Stimulated activated CD4-positive, alpha-beta T cell treated with anti-CD3 and anti-CD28 coated beads, Interleukin-4, amount 100 ng/mL, for 4 hours (primary cell): ENCODE measurements at places on chromosomes 16 and 17.

DNA sequence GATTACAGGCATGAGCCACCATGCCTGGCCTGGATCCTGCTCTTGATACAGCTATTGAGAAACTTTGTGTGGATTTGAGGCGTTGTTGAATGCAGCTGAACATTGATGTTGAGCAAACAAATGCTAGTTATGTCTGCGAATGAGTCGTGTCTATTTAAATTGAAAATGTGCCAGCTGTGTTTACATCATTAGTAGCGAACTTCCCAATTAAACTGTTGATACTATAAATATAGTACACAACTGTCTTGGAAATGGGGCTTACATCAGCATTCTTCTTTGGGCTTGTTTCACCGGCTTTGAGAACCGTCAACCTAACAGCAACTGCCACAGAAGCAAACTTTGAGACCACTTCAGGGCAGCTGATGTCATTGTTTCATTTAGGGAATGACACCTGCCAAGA is 251.9 kb downstream of the RBFOX1 start:
- DNase-seq = no peak

DNA sequence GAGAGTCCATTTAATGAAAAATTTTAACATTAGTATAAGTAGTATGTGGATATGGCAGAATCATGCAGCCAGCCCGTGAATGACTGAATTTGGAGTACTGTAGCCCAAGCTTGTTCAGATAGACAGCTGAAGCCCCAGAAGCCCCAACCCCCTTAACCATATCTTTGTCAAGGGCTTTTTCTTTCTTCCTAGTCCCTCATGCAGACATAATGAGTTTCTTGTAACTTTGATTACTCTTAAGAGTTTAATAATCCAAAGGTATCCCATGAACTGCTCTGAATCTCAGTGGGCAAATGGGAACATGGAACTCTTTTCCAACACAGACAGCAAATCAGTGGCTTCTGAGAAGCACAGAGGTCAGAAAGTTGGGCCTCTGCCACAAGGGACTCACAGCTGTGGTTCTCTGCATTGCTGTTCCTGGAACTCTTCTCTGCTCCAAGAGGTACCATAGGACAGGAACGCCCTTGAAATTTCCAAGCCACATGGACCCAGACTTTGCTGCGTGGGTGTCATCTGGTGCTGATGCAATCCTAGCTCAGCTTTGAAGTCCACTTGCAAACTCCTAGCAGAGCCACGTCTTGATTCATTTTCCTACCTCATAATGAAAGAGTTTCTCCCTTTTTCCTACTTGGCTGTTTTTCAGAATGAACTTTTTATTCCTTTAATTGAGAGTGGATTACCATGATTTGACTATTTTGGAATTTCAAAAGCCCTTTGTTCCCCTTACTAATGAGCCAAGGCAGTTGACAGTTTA is 18.1 kb downstream of the LYRM1 start:
- DNase-seq = no peak

- peak; percentile 13 for DNase-seq
These were observed 7.0 kb downstream of the NOS2 start for GRCh38 chr17:27793168-27793905.

GRCh38 chr17:78016852-78017251 is 58.3 kb downstream of the TNRC6C start:
- DNase-seq = no peak

GRCh38 chr17:17503566-17504130 is 7.5 kb upstream of the RASD1 start:
- no peak for DNase-seq

DNA sequence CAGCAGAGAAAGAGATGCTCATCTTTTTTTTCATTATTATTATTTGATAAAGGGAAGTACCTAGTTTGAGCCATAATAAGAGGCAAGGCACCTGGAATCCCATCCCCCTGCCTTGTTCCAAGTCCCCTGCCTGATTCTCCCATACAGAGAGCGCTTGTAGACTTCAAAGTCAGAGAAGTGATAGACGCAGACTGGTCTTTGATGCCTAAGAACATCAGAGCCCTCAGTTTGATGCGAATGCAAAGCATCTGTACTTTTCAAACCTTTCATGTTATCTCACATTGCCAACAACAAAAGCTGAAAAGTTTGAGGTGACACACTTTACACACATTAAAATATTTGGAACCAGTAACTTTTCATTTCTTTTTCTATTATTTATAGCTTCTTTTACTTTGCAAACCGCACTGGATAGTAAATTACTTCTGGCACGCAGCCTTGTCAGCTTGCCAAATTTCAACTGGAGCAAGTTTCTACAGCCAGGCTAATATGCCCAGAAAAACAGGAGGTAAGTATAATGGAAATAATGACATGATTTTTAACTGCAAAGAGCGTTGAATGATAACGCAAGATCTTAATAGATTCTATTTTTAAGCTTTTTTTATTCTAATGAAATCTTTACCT is 5.9 kb upstream of the UTP6 start:
- no peak for DNase-seq

- DNase-seq = no peak
These were observed 116.4 kb downstream of the HS3ST3A1 start for GRCh38 chr17:13485327-13485726.

GRCh38 chr17:77363821-77364361 is 223.1 kb downstream of the SEC14L1 start:
- DNase-seq = peak; percentile 41

- DNase-seq = peak; percentile 12
These were observed 238.1 kb downstream of the MRTFB start for GRCh38 chr16:14309001-14309886.

DNA sequence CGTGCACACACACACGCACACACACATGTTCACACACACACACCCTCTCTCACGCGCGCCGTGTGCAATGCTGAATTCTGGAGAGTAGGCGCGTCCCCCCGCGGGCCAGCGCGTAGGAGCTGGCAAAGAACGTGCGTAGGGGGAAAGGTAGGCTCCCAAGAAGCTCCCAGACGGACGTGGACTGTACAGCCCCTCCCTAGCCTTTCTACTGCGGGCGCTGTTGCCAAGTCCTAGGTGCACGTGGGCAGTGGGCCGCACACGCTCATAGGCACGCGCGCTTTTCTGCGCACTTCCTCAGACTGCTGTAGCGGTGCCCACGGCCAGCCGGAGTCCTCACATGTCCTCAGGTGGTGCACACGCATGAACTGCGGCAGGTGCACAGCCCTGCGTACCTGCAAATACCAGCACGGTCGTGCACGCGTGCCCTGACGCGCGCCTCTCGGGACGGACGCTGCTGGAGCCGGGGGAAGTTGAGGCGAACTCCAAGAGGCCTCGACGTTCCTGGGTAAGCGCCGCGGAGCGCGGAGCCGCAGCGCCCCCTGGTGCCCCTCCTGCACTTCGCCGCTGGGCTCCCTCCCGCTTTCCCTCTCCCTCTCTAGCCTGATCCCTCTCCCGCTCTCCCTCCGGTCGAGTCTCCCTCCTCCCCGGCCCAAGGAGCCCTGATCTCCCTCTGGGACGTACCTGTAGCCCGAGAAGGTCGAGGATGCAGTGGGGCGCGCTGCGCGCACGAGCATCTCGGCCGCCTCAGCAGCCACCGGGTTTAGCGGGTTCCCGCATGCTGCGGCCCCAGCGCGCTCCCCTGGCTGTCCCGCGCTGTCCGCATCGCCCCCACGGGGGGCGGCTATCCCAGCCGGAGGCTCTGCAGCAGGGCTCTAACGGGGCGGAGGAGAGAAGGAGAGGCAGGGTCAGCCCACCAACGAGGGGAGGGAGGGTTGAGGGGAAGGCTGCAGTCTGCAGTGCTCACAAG is 749 bp downstream of the GRIN2A start:
- DNase-seq = no peak

GRCh38 chr16:17365211-17365541 is 105.6 kb downstream of the XYLT1 start:
- no peak for DNase-seq

GRCh38 chr17:83010206-83011200 is 68.9 kb upstream of the METRNL start:
- DNase-seq = no peak

- DNase-seq = no peak
These were observed 74.3 kb upstream of the CES5A start for GRCh38 chr16:55949518-55949917.

DNA sequence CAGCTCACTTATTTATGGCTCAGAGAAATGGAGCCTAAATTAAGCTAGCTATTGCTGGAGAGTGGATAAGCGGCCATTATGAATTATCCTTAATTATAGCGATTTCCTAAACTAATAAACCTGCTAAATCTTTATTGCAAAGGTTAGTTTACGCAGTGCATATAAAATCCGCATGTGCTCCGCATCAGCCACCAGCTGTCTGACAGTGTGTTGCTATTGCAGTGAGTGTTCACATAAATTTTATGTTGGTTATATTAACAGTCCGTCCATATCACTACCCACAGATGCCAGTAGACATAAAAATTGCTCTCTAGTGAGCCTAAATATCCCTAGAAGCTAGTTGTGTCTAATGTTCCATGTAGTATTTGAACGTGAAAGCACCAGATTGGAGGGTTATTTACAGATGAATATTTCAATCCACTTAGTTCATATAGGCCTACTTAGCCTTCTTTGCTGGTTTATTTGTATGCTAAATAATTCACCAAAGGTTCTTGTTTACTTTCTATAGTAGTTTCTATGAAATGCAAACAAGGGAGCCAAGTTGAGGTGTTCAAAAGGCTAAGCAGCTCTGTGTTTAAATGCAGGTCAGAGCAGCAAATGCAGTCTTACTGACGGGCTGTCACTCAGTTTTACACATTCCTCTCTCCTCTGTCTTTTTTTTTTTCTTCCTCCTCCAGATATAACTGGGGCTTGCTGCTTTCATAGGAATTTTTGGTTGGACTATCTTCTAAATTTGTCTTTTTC is 219.1 kb downstream of the IRX3 start:
- no peak for DNase-seq

- no peak for DNase-seq
These were observed 4.4 kb upstream of the ZFP1 start for GRCh38 chr16:75143941-75144340.

DNA sequence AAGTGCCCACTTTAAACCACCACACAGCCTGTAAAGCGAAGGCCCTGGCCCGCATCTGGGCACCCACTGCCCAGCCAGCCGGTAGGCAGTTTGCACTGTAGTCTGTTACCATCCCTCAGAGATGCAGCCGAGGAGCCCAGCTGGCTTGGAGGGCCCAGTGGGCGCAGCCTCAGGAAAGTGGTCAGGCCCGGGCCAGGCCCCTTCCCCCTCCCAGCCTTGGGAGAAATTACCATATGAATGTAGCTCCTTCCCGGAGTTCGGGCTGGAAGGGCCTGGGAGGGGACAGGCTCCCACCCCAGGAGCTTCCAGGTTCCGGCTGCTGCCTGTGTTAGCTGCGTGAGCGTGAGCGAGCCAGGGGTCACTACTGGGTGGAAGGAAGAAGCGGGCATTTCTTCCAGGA is 325.4 kb downstream of the SEC14L1 start:
- no peak for DNase-seq

- no peak for DNase-seq
These were observed 7.7 kb upstream of the PCTP start for GRCh38 chr17:55743103-55743679.

- no peak for DNase-seq
These were observed 16.6 kb downstream of the NXPH3 start for GRCh38 chr17:49592263-49592662.

DNA sequence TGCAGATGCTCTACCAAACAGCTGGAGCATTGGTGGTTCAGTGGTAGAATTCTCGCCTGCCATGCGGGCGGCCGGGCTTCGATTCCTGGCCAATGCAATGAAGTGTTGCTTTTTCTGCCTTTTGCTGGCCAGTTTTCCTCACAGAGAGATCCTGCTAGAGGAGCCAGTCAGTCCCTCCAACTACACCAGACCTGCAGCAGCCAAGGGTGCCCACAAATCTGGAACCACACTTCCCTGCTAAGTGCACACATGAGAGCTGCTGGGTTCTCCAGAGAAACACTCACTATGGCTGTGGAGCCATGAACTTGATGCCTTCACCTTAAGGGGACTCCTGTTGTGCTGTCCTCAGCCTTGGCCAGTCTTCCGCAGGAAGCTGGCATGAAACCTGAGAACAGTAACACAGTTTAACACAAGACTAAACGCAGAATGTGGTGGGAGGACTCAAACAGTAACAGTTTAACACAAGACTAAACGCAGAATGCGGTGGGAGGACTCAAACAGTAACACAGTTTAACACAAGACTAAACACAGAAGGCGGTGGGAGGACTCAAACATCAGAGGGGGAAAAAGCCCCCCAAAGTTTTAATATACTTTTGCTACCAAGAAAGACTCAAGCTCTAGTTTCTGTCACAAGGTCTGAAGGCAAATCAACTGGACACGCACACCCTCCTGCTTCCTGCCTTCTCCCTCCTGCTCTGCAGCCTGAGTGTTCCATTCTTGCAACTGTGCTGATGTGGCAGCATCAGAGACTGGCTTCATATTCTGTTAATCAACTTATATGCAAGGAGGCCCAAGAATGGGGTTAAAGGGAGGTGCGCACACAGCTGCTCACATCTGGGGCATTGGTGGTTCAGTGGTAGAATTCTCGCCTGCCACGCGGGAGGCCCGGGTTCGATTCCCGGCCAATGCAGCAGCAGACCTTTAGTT is 12.0 kb downstream of the VAC14 start:
- DNase-seq = no peak

DNA sequence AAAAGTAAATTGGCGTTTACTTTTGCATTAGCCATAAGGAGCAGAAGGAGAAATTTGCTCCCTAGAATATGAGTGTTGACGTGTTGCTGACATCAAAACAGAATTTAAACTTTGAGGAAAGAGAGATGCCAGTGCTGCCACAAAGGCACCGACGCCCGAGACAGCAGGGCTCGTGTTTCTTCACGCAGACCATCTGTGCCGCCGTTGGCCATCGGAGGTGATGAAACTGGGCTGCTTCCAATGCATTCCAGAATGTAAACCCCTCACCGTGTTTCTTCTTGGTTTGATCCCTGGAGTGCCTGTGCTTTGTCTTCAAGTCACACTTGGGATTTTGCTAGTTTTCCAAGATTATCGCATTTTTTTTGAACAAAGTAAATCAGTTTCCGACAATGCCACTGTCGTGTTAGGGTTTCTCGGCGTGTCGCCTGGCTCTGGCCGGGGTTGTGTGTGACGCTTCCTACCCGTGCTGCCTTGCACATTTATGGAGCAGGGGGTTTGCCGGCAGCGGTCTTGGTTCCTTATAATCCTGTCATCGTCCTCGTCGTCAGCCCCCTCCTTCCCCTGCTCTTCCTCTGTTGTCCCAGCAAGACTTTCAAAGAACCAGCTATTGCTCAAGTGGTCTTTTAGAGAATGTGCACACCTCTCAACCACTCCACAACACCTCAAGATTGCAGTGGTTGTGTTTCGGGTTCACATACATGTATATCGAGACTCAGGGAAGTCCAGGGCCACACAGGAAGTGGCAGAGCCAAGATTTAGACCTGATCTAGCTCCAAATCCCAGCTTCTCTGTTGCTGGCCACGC is 103.9 kb downstream of the METRNL start:
- DNase-seq = no peak
